ENCODE measurements at places on chromosomes 6 and 20.

GRCh38 chr6:102766963-102767362, 1373.5 kb downstream of the GRIK2 start:
- no peaks in the 10 kb centered on the region for H3K36me3 ChIP-seq
- H3K4me1 ChIP-seq = peaks cover 8% of the 10 kb centered on the region
- no peak overlapping the region for H3K27ac ChIP-seq
- no peaks in the 10 kb centered on the region for H3K27me3 ChIP-seq

DNA sequence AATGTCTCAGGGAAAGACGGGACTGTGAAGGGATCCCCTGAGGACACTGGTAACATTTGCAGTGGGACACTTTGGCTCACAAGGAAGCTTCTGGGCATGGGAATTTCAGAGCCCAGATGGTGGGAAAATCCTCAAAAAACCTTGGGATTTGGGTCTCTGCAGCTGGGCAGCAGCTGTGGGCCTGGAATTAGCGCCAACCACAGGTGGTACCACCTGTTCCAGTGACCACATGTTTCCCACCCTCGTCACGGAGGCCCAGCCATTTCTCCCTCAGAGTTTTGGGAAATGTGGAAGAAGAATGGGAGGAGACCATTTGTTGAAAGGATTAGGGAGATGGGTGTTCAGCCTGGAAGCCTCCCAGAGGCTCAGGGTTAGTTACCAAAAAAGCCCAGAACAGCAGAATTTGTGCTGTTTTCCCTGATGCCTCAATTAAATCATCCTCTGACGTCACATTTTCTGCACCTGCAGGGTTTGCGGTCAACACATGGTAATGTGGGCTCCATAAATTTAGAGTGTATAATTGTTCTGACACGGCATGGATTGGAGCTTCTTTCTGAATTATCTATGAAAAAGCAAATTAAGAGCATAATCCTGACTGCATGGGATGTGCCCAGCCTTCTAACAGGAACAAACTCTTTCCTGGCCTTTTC, 34.4 kb downstream of the EDN3 start:
- H3K27me3 ChIP-seq = peaks cover 2% of the 10 kb centered on the region
- H3K27ac ChIP-seq = no peak overlapping the region
- H3K4me1 ChIP-seq = no peaks in the 10 kb centered on the region

DNA sequence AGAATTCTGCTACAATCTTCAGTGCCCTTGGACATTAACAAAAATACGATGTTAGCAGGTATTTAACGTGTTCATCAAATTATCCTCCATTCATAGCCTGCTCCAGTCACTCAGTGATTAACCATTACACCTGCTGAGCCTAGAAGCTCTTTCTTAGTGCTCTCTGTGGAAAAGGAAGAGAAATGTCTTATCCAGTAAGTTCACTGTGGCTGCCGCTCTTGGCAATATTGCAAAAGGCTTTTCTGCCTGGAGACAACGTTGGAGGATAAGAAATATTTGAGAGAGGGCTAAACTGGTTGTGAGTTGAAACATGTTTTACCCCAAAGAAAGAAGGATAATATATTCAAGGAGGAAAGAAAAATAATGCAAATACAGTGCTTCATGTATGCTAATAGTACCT, 217.4 kb upstream of the HSF2 start:
- H3K4me3 ChIP-seq = no peak overlapping the region
- no peaks in the 10 kb centered on the region for H3K27me3 ChIP-seq
- no peak overlapping the region for H3K27ac ChIP-seq

GRCh38 chr6:72646604-72647485, 25.0 kb downstream of the KCNQ5 start:
- peak overlapping the region; percentile 22 for H3K27ac ChIP-seq
- H3K27me3 ChIP-seq = no peaks in the 10 kb centered on the region
- DNase-seq = no peak
- peaks cover 97% of the 10 kb centered on the region for H3K4me1 ChIP-seq
- H3K36me3 ChIP-seq = peaks cover 17% of the 10 kb centered on the region
- no peak overlapping the region for H3K4me3 ChIP-seq

GRCh38 chr6:53648184-53648943, 17.2 kb downstream of the KLHL31 start:
- H3K4me3 ChIP-seq = no peak overlapping the region
- no peak overlapping the region for H3K27ac ChIP-seq
- peaks cover 19% of the 10 kb centered on the region for H3K27me3 ChIP-seq
- H3K4me1 ChIP-seq = no peaks in the 10 kb centered on the region
- no peak for DNase-seq

DNA sequence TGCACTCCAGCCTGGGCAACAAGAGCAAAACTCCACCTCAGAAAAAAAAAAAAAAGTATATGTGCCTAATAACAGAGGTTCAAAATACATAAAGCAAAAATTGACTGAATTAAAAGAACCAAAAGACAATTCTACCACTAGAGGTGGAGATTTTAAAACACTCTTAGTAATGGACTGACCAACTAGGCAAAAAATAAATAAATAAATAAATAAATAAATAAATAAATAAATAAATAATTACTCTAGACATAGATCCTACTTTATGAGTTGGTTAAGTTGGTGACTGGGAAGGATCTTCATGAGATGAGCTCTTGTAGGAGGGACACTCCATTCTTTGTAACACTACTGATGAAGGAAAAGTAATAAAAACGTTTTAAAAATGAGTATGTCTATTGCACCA, 113.9 kb downstream of the SGK1 start:
- no peak overlapping the region for H3K4me3 ChIP-seq
- H3K27me3 ChIP-seq = no peaks in the 10 kb centered on the region
- DNase-seq = no peak

DNA sequence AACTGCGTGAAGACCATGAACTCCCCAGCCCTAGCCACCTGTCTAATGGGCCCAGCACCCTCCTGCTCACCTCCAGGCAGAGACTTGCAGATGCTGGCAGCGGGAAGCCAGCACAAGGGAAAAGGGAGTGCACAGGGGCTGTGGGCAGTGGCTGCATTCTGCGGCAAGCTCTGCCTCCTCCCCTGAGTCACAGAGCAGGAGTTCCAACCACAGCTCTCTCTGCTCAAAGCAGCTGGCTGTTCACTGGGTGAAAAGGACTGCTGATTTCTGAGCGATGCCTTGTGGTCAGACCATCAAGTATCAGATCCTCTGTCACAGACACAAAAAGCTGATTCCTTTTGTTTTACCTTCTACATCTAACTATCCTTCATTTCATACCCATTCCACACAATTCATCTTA, 10.5 kb downstream of the NKX2-2 start:
- H3K4me1 ChIP-seq = peaks cover 16% of the 10 kb centered on the region
- peaks cover 39% of the 10 kb centered on the region for H3K27me3 ChIP-seq

GRCh38 chr6:71179249-71179885, 109.2 kb upstream of the OGFRL1 start:
- H3K4me3 ChIP-seq = no peak overlapping the region
- H3K27me3 ChIP-seq = no peaks in the 10 kb centered on the region
- no peak for DNase-seq
- peaks cover 8% of the 10 kb centered on the region for H3K36me3 ChIP-seq

- peaks cover 7% of the 10 kb centered on the region for H3K4me1 ChIP-seq
- DNase-seq = no peak
- H3K27me3 ChIP-seq = peaks cover 32% of the 10 kb centered on the region
- no peaks in the 10 kb centered on the region for H3K36me3 ChIP-seq
- no peak overlapping the region for H3K27ac ChIP-seq
These were observed 6.3 kb downstream of the RAET1L start for GRCh38 chr6:150018846-150019580.

DNA sequence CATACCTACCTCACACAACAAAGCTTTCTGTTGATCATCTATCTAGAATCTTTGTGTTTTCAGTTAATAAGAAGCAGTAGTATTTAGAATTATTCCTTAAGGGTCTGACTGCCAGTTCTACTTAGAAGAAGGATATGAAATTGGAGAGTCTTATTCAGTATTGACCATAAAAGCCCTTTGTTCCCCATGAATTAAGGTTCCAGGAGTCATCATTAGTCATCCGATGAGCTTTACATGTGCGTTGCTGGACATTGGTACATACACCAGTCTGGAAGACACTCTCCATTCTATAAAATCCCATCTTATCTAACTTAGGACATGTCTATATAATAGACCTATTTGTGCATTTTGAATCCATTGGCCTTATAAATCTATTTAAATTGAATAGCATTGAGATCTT, 34.4 kb upstream of the RNF217 start:
- H3K27me3 ChIP-seq = peaks cover 4% of the 10 kb centered on the region
- no peaks in the 10 kb centered on the region for H3K36me3 ChIP-seq
- DNase-seq = no peak
- H3K27ac ChIP-seq = no peak overlapping the region

GRCh38 chr6:40555092-40555491, 32.1 kb downstream of the LRFN2 start:
- DNase-seq = no peak
- H3K27ac ChIP-seq = no peak overlapping the region
- no peaks in the 10 kb centered on the region for H3K4me1 ChIP-seq
- H3K36me3 ChIP-seq = no peaks in the 10 kb centered on the region
- H3K4me3 ChIP-seq = no peak overlapping the region
- peaks cover 2% of the 10 kb centered on the region for H3K27me3 ChIP-seq

- H3K4me1 ChIP-seq = peaks cover 60% of the 10 kb centered on the region
- no peaks in the 10 kb centered on the region for H3K27me3 ChIP-seq
- peak; percentile 21 for DNase-seq
- peak overlapping the region; percentile 88 for H3K4me3 ChIP-seq
These were observed 2.8 kb upstream of the DIDO1 start for GRCh38 chr20:62929051-62929538.

GRCh38 chr20:40966103-40966502, 62.5 kb upstream of the TOP1 start:
- no peak overlapping the region for H3K4me3 ChIP-seq
- DNase-seq = no peak
- H3K4me1 ChIP-seq = peaks cover 33% of the 10 kb centered on the region
- H3K27ac ChIP-seq = no peak overlapping the region
- peaks cover 8% of the 10 kb centered on the region for H3K27me3 ChIP-seq

GRCh38 chr20:61871913-61872312, 193.8 kb downstream of the TAF4 start:
- peaks cover 1% of the 10 kb centered on the region for H3K27me3 ChIP-seq
- no peak overlapping the region for H3K4me3 ChIP-seq
- DNase-seq = no peak

- peak overlapping the region; percentile 98 for H3K4me3 ChIP-seq
- peak overlapping the region; percentile 85 for H3K27ac ChIP-seq
- peak; percentile 95 for DNase-seq
- H3K4me1 ChIP-seq = peaks cover 6% of the 10 kb centered on the region
These were observed 215.2 kb upstream of the ZNF184 start for GRCh38 chr6:27688014-27688586.

- peaks cover 10% of the 10 kb centered on the region for H3K27me3 ChIP-seq
- peak overlapping the region; percentile 60 for H3K27ac ChIP-seq
- H3K4me1 ChIP-seq = peaks cover 1% of the 10 kb centered on the region
- H3K36me3 ChIP-seq = peaks cover 38% of the 10 kb centered on the region
- no peak overlapping the region for H3K4me3 ChIP-seq
These were observed 7.8 kb downstream of the GTPBP2 start for GRCh38 chr6:43621078-43621835.

GRCh38 chr6:105952772-105953690, 133.1 kb upstream of the PRDM1 start:
- DNase-seq = no peak
- no peak overlapping the region for H3K27ac ChIP-seq
- H3K4me3 ChIP-seq = no peak overlapping the region
- H3K27me3 ChIP-seq = peaks cover 1% of the 10 kb centered on the region

DNA sequence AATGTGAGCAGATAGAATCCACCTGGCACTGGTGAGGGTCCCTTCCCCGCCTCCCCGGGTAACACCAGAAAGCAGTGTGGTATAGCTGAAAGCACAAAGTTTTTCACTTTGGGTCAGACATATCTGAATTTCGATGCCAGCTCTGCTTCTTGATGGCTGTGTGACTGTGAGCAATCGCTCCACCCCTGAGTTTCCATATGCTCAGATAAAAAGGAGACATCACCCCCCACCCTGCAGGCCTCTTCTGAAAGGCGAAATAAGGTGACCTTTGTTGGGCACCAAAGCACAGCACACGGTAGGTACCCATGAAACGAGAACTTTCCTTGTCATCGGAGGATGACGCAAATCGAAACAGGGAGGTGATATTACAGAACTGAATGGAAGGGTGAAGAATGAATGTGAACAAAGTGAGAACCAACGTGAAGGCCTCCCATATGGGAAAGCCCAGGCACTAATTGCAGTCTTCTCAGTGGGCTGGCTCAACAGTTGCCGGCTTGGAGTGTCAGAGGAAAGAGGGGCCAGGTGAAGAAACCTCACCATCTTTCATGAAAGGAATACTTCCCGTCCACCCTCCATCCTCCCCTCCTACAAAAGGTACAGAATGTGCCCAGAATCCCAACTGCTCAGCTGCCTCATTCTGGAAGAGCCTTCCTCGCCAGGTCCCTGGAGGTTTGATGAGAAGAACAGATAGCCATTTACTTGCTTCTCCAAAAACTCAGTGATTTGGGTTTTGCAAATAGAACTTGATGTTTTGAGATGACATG, 61.8 kb downstream of the NFATC2 start:
- H3K27ac ChIP-seq = no peak overlapping the region
- peaks cover 8% of the 10 kb centered on the region for H3K36me3 ChIP-seq
- no peaks in the 10 kb centered on the region for H3K27me3 ChIP-seq
- H3K4me3 ChIP-seq = no peak overlapping the region
